ENCODE measurements at places on chromosomes 3 and 15. TPM values are rescaled to one million over a fixed set of nuclear protein-coding genes. Genes with fewer than 3 reads are reported as not detected.

The CADPS gene
- total RNA-seq: not detected

The SLC2A2 gene
- not detected for total RNA-seq

The ERC2 gene
- total RNA-seq: not detected

The SPESP1 gene
- not detected for total RNA-seq

The SKOR1 gene
- 0.03 TPM for total RNA-seq

The FES gene
- 1.0 TPM for total RNA-seq

The KY gene
- 0.08 TPM for total RNA-seq

The CPA3 gene
- not detected for total RNA-seq

The TPRG1 gene
- 0.21 TPM for total RNA-seq

The BNIP2 gene
- total RNA-seq: 74.1 TPM

The CLSTN2 gene
- 0.03 TPM for total RNA-seq

The GHSR gene
- not detected for total RNA-seq

The DZIP1L gene
- 5.4 TPM for total RNA-seq

The VGLL3 gene
- total RNA-seq: 10.3 TPM

The CBLB gene
- total RNA-seq: 11.8 TPM

The TRANK1 gene
- total RNA-seq: 3.1 TPM

The TEX55 gene
- total RNA-seq: 0.03 TPM

The GNB5 gene
- total RNA-seq: 53.0 TPM

The RARB gene
- total RNA-seq: 13.0 TPM

The CCDC54 gene
- not detected for total RNA-seq

The SMC4 gene
- total RNA-seq: 113 TPM

The IL17RD gene
- 0.47 TPM for total RNA-seq

The ALG3 gene
- total RNA-seq: 74.3 TPM

The CCDC39 gene
- total RNA-seq: not detected

The ALDH1A3 gene
- total RNA-seq: 31.2 TPM

The ZNF385D gene
- not detected for total RNA-seq

The ST6GAL1 gene
- total RNA-seq: 3.2 TPM

The HACD2 gene
- total RNA-seq: 38.1 TPM

The FBXL2 gene
- 6.0 TPM for total RNA-seq

The SLC22A14 gene
- not detected for total RNA-seq

The ADAMTS9 gene
- total RNA-seq: 0.54 TPM

The CACNA2D2 gene
- total RNA-seq: 0.28 TPM

The TMEM158 gene
- 24.2 TPM for total RNA-seq

The SENP5 gene
- 8.7 TPM for total RNA-seq

The HGD gene
- 17.6 TPM for total RNA-seq

The CYP8B1 gene
- not detected for total RNA-seq

The ASB14 gene
- total RNA-seq: not detected

The TAGLN3 gene
- not detected for total RNA-seq

The TM4SF18 gene
- 45.0 TPM for total RNA-seq

The CALML4 gene
- total RNA-seq: 9.3 TPM

The RTP4 gene
- not detected for total RNA-seq

The DISP2 gene
- total RNA-seq: 1.3 TPM

The MGA gene
- 7.9 TPM for total RNA-seq

The GOLGA8N gene
- total RNA-seq: 0.96 TPM

The MEX3B gene
- total RNA-seq: 4.3 TPM

The HESX1 gene
- 0.23 TPM for total RNA-seq
